ENCODE measurements at places on chromosomes 16 and 17.

GRCh38 chr16:24291932-24292331, 35.8 kb downstream of the CACNG3 start:
- no peak for DNase-seq

GRCh38 chr17:74152591-74153455, 50.7 kb upstream of the RPL38 start:
- no peak for DNase-seq

GRCh38 chr16:58123896-58124600, 5.1 kb downstream of the CFAP20 start:
- no peak for DNase-seq

DNA sequence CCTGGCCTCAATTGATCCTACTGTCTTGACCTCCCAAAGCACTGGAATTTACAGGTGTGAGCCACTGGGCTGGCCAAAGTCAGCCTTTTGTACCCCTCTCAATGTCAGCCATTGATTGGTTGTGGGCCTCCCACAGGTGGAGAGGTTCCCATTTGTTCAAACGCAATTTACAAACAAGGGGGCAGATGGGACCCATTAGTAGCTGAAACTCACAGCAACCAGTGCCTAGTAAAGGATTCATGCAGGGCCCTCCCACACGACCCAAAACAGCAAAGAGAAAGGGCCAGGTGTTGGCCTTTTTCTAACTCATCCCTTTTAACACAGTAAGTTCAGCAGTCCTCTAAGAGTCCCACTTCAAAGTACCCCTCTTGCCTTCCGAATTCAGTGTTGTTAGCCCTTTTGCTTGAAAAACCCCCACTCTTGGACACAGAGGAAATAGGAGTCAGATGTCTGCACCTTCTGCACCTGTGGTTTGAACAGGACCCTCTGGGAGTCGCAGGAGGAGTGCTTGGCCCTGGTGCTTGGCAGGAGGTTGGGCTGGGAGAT, 89.2 kb downstream of the PITPNC1 start:
- no peak for DNase-seq

DNA sequence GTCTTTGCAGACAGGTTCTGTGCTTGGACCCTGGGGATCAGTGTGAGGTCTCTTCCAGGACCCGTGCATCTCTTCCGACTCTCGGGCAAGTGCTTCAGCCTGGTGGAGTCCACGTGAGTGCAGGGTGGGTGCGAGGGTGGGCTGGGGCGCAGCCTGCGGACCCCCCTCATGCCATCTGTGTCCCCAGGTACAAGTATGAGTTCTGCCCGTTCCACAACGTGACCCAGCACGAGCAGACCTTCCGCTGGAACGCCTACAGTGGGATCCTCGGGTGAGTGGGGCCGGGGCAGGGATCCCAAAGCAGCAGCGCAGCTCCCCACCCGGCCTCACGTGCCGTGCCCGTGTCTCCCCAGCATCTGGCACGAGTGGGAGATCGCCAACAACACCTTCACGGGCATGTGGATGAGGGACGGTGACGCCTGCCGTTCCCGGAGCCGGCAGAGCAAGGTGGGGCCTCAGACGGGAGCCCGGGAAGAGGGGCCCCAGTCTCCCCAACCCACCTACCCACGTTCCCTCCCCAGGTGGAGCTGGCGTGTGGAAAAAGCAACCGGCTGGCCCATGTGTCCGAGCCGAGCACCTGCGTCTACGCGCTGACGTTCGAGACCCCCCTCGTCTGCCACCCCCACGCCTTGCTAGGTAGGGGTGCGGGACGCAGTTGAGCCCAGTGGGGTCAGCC, 10.1 kb downstream of the GNPTG start:
- DNase-seq = no peak

All from iris pigment epithelial cell (primary cell).